ENCODE measurements at places on chromosomes 11 and 22.

GRCh38 chr11:71402878-71403277, 45.3 kb downstream of the DHCR7 start:
- no peak for DNase-seq

GRCh38 chr11:83303316-83303715, 17.1 kb upstream of the CCDC90B start:
- DNase-seq, result no peak

DNA sequence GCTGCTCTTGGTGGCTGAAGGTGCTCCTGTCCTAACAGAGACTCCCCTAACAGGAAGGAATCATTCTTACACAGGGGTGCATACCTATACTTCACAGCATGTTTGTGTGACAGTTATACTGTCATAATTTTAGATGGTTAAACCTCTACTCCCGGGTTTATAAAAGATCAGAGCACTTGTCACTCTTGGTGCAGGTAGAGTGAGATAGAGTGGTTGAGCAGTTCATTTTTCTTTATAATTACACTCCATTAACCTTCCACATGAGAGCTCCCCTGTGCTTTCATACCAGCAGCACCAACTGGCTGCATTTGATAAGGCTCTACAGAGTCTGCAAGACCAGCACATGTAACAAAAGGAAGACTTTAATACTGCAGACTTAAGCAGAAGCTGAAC, 72.9 kb downstream of the LARGE2 start:
- DNase-seq, result no peak

DNA sequence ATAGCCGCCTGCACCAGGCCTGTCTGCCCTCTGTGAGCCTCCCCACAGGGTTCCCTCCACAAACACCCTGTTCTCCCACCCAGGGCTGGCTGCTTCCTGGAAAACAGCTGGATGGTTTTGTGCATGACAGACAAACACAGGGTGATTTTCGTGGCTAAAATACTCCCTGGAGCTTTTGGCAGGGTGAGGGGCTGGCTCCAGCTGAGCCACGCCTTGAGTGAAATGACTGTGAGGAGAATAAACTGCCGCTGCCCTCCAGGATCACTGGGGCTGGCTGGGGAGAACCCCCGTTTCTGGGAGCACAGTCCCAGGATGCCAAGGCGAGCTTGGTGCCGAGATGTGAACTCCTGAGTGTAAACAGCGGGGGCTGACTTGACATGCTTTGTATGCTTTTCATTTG, 20.3 kb upstream of the PPP6R3 start:
- DNase-seq, result no peak

DNA sequence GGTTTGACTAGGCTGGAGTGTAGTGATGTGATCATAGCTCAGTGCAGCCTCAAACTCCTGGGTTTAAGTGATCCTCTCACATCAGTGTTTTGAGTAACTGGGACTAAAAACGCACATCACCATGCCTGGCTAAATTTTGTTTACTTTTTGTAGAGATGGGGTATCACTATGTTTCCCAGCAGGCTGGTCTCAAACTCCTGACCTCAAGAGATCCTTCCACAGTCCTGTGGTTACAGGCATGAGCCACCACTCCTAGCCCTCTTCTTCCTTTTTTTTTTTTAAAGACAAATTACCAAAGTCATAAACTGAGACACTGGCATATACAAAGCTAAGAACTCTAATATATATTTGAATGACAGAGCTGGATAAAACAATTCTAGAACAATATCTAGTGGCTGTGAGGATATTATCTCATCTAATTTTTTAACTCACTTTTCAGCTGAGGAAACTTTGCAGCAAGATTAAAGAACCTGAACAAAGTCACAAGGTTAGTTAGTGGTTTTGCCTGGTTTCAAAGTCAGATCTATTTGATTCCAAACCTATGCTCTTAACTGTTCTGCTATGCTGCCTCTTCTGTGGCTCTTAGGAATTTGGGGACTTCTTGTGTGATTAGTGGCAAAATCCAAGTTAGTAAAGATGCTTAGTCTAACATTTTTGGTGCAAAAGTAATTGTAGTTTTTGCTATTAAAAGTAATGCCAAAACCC, 95.3 kb upstream of the RAG2 start:
- no peak for DNase-seq

- no peak for DNase-seq
Observed at GRCh38 chr22:43796567-43796966, 15.5 kb downstream of the EFCAB6 start.

- DNase-seq, result no peak
Observed at GRCh38 chr22:47187176-47187957, 424.9 kb downstream of the TBC1D22A start.

DNA sequence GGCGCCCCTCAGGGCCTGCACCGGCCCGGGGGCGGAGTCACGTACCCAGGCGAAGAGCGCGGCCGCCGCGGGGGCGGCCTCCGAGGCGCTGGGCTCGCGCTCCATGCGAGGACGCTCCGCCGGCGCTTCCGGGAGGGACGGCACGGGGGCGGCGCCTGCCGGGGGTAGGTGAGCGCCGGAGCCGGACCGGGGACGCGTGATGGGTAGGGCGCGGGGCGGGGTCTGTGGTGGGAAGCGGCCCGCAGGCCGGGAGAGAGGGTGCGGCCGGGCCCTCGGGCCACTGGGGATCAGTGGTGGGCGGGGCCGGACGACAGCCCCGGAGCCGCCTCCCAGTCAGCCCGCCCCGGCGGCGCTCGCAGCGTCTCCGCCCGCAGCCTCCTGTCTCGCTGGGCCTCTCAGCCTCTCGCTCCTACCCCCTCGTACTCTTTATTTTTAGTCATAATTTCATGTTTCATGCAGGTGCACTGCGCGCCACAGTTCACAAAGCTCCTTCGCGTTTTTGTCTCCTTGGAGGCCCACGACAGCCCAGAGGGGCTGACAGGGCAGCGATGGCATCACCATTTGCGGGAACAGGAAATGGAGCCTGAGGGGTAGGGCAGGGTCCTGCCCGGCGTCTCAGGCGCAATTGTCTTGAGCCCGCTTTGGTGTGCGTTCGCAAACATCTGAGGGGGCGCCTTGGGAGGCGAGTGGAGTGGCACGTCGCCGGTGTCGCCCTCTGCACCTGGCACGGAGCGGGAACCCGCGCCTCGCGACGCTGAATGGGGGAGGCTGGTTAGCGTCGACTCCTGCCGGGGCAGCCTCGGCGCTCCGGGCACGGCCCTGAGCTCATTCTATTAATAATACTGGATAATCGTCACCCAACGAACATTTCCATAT, at the start of gene SERGEF:
Gene SERGEF, minus strand, starts transcription at position 142 of the 876 bp plus-strand sequence. Its CDS starts 37 bp downstream, at position 105.
- peak; percentile 95 for DNase-seq

- no peak for DNase-seq
Observed at GRCh38 chr22:20584872-20585638, 77.6 kb downstream of the MED15 start.
